ENCODE measurements at places on chromosomes 16 and 17.
A peak's percentile ranks its signal among the peaks of the same experiment; 100 is the strongest.

DNA sequence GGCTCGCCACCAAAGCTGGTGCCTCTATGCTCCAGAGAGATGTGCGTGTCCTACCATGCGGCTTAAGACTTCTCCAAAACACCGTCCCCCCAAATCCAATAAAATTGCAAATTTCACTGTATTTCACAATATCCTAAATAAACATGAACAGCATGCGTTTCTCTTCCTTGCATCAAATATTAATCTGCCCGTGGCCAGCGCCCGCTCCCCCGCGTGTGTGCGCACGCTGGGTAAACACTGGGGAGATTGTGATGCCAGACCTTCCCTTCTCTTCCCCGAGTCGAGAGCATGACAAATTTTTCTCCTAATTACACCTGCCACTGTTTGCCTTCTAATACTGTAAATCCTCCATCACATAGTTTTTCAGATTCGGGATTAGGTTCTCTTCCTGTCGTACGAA is 148.1 kb downstream of the MRM1 start:
- DNase-seq: no peak

GRCh38 chr17:20314834-20315233 is 152.5 kb downstream of the LGALS9B start:
- no peak for DNase-seq

DNA sequence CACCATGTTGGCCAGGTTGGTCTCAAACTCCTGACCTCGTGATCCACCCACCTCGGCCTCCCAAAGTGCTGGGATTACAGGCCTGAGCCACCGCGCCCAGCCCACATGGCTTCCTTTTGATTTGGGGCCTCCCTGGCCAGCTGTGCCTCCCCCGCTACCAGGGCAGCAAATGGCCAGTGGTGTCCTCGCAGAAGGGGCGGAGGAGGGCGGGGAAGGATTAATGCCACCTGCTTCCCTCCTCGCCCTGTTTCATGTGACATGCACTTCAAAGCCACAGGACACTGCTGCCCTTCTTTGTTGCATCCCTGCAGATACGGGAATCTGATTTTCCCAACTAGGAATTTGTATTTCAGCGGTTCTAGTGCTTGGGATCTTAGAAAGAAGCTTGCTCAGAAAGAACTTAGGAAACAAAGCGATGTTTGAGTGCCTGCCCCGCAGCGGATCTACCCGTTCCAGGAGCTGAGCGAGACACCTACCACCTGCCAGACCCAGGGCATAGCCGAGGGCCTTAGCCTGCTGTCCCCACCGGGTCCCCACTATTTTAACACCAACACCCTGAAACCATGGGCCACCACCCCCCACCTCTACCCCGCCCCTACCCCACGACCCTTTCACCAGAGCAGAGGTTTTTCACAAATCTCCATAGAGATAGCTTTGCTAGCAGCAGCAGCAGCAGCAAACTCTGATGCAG is 37.7 kb upstream of the CCDC182 start:
- DNase-seq: no peak

DNA sequence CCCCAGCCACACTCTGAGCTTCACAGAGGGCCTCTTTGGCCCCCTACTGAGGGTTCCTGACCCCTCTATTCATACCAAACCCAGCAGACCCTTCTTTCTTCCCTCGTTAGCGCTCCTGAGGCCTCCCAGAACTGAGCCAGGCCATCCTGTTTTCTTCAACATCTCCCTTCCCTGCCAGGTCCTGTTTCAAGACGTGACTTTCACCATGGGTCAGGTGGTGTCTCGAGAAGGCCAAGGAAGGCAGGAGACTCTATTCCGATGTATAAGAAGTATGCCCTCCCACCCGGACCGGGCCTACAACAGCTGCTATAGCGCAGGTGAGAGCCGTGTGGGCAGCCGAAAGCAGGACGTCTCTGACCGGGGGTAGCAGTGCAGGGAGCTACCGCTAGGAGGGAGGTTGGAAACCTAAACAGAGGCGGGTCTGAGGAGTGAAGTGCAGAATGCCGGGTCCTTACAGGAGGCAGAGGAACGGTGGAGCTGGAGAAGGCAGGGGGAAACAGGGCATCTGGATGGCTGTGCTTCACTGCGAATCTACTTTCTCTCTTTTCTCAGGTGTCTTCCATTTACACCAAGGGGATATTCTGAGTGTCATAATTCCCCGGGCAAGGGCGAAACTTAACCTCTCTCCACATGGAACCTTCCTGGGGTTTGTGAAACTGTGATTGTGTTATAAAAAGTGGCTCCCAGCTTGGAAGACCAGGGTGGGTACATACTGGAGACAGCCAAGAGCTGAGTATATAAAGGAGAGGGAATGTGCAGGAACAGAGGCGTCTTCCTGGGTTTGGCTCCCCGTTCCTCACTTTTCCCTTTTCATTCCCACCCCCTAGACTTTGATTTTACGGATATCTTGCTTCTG is 1.3 kb upstream of the SENP3 start:
- no peak for DNase-seq

DNA sequence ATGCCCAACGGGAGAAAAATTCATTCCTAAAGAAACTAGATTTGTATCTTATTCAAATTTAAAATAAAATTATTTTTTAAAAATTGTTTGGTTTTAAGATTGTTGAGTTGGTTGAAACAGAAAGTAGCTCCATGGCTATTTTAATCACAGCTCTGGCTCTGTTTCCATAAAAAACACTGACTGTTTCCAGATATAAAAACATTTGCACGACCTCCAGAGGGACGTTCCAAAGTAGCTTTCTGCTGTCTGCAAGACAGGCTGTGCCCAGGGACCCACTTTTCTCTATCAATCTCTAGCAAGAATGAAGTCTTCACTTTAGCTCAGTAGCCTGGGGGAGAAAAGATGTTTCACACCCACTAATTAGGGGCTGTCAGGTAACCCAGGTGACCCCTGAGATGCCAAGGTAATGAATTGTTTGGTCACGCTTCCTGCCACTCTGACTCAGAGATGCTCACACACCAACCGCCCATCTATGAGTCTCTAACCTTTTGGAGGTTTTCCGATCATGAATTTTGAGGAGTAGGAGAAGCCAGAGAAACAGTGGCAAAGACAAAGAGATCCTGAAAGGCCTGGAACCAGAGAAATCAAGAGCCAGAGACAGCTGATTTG is 220.1 kb upstream of the SOX9 start:
- DNase-seq: no peak

GRCh38 chr17:4980644-4981216 is 6.7 kb downstream of the CAMTA2 start:
- DNase-seq: no peak

- no peak for DNase-seq
These were observed 222.8 kb downstream of the CCDC182 start for GRCh38 chr17:57522042-57523005.

GRCh38 chr16:46836534-46837530 is 5.9 kb upstream of the C16orf87 start:
- DNase-seq: no peak

DNA sequence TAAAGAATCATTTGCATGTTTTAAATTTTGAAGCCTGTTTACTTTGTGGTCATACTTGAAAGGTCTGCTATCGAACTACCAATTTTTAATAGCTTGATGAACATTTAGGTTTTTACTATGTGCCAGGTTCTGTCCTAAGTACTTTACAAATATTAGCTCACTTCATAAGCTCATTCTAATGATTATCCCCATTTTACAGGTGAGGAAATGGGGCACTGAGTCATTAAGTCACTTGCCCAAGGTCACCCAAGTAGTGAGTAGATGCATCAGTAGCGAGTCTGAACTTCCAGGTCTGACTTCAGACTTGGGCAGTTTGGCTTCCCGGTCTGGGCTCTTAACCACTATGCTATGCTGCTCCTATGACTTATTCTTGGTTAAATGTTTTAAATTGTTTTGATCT is 4.0 kb downstream of the NDEL1 start:
- DNase-seq: no peak

DNA sequence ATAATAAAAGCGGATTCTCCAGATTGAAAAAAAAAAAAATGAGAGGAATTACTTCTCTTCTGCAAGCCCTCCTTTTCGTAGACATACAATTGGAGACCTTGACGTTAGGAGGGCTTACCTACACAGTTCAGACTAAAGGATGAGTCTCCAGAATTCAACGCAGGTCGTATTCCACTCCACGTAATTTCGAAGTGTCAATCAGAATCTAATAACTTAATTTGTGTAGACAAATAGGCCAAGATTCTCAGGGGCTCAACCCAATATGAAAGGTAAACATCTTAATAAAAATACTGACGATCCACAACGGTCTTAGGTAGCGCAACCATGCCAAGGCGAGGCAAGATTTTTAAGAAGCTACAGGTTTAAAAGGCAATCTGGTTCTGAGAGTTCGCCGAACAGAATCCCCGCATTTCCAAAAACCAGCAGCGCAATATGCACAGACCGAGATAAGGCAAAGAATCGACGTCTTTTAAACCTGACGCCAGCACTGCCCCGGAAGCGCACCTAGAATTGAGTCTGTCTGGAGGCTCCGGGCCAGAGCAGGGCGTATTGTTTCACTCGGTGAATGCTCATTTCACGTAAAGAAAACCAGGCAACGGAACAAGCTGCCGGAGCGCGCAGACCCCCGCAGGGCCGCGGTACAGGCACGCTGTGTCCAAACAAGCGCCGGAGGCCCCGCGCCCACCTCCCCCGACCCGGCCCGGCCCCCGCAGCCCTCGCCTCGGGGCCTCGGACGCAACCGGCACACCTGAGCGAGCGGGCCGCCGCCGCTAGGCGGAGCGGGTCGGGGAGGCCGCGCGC is 623 bp downstream of the MBTPS1 start:
- no peak for DNase-seq

DNA sequence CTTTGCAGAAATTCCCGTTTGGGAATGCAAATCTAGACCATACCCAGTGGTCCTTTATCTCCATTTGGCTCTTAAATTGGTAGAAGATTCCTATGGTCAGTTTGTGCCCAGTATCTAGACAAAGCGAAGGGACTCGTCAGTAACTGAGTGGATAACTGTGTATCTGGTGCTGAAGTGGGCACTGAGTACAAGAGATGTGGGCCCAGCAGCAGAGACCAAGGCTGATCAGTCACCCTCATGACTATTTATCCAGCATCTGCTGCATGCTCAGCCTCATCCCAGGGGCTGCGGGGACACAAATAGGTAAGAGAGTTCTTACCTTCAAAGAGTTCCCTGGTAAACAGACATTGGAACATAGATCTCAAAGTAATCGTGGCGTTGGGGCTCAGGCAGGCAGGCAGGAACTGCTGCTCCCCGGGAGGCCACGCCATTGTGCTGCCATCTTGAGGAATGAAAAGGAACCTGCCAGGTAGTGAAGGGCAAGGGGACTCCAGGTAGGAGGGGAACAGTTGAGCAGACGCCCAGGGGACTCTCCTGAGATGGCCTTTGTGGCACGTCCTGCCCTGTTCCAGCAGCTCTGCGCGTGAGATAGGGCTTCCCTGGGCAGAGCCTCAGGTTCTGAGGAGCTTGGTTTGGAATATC is 10.3 kb downstream of the NT5M start:
- DNase-seq: peak; percentile 46

DNA sequence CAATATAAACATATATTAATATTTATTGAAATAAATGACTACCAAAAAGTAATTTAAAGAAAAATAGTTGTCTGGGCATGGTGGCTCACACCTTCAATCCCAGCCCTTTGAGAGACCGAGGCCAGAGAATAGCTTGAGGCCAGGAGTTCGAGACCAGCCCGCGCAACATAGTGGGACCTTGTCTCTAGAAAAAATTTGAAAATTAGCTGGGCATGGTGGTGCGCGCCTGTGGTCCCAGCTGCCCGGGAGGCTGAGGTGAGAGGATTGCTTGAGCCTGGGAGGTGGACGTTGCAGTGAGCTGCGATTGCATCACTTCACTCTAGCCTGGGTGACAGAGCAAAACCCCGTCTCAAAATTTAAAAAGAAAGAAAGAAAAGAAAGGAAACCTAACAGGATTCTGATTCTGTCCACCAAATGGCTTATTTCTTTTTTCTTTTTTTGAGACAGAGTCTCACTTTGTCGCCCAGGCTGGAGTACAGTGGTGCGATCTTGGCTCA is 3.4 kb upstream of the BPTF start:
- no peak for DNase-seq

DNA sequence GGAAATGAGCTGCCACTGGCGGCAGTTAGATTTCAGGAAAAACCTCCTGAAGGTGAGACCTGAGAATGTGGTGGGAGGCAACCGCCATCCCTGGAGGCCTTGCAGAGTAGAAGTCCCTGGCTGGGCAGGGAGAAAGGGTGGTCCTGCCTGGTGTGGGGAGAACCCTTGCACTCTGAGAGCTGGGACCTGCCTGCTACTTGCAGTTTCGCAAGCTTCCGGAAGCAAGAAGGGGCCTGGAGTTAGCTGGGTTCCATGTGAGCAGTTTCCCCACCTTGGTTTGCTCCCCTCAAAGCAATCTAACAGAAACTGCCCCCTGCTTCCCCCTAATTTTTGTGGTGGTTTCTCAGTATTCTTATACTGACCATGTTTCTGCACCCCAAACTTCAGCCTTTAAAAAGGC is 6.5 kb downstream of the ZNF629 start:
- DNase-seq: no peak

GRCh38 chr16:57541754-57542435 is 548 bp upstream of the ADGRG5 start:
- DNase-seq: no peak

GRCh38 chr16:76749780-76750375 is 441.1 kb upstream of the MON1B start:
- no peak for DNase-seq

DNA sequence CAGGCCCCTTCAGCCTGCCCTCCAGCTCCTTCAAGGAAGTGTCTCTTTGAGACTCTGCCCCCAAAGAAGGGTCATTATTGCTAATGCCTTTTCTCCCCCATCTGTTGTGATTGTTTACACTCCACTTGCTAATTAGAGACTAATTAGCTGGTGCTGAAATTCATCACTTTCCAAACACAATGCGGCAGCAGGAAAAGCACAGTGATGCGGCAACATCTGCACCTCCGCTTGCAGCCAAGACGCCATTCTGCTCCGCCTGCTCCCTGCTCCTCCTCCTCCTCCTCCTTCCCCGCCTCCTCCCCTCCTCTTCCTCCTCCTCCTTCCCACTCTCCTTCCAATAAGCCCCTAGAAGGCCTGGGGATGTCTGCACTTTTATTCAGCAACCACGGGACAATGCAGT is 110.5 kb downstream of the SDK2 start:
- DNase-seq: no peak

DNA sequence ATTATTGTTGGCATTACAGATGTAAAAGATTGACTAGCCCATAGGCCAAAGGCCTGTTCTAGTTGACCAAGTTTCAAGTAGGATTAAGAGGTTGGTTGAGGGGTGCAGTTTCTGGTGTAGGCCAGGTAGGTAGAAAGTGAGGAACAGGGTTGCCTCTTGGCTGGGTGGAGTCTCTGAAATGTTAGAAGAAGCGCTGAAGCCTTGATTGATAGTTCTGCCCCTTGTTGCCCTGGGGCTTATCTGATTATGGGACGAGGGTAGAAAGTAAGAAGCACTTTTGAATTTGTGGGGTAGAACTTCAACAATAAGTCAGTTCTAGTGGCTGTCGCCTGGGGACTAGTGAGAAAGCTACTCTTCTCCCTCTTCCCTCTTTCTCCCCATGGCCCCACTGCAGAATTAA is 6.2 kb downstream of the BCL6B start:
- no peak for DNase-seq

GRCh38 chr16:46621934-46622676 is 926 bp upstream of the SHCBP1 start:
- DNase-seq: no peak

Data from chondrocyte (in vitro differentiated cells).